Upper lobe of left lung (tissue), 6 donors: ENCODE measurements at places on chromosomes 12 and 14. TPM values are rescaled to one million over a fixed set of nuclear protein-coding genes. Genes with fewer than 3 reads are reported as not detected.

GRCh38 chr12:22535478-22535877 lies 8.9 kb downstream of the C2CD5 start:
- DNase-seq: no peak

The TRIM9 gene
- 0.54 TPM for total RNA-seq

DNA sequence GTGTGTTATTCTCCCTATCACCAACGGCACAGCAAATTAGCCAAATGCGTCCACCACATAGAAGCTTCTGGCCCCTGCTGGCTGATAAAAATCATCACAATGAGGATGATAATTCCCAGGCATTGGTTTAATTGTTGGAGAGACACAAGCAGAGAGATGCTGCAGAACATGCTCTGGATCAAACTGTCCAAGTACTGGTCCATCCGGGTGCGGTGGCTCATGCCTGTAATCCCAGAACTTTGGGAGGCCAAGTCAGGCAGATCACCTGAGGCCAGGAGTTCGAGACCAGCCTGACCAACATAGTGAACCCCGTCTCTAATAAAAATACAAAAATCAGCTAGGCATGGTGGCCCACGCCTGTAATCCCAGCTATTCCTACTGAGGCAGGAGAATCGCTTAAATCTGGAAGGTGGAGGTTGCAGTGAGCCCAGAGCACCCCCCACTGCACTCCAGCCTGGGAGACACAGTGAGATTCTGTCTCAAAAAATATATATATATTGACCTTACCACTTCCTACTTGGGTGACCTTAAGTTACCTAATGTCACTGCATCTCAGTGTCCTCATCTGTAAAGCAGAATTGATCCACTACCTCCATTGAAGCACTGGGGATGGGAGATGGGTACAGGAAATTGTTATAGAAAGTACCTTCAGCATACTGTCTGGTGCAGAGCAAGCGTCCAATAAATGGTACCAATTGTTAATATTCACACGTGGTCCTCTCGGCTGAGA lies 83.7 kb upstream of the EGLN3 start:
- DNase-seq: no peak

DNA sequence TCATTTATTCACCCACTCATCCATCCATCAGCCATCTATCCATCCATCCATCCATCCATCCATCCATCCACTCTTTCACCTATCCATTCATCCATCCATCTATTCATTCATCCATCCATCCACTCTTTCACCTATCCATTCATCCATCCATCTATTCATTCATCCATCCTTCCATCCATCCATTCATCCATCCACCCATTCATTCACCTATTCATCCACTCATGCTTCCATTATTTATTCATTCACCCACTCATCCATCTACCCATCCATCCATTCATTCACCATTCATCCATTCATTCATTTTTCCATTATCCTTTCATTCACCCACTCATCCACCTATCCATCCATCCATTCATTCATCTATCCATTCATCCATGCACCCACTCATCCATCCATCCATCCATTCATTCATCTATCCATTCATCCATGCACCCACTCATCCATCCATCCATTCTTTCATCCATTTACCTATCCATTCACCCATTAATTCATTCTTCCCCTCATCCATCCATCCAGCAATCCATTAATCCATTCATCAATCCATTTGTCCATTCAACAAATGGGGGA lies 360.9 kb downstream of the ADGRD1 start:
- DNase-seq: no peak

The RIN3 gene
- total RNA-seq: 19.0 TPM

DNA sequence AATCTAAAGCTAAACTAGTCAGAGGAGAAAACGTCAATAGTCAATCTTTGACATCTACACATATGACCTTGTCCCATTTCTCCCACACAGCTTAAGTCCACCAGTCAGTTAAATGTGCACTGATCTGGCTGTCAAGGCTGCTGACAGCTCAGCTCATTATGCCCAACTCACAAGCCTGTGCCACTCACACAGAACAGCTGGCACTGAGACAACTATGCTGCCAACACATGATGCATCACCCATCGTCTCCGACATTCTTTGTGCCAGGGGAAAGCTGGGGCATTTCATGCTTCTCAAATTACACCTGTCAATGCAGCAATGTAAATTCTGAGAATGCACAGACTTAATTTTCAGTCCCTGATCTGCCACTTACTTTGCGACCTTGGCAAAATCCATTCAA lies 25.3 kb downstream of the GNS start:
- DNase-seq: no peak

DNA sequence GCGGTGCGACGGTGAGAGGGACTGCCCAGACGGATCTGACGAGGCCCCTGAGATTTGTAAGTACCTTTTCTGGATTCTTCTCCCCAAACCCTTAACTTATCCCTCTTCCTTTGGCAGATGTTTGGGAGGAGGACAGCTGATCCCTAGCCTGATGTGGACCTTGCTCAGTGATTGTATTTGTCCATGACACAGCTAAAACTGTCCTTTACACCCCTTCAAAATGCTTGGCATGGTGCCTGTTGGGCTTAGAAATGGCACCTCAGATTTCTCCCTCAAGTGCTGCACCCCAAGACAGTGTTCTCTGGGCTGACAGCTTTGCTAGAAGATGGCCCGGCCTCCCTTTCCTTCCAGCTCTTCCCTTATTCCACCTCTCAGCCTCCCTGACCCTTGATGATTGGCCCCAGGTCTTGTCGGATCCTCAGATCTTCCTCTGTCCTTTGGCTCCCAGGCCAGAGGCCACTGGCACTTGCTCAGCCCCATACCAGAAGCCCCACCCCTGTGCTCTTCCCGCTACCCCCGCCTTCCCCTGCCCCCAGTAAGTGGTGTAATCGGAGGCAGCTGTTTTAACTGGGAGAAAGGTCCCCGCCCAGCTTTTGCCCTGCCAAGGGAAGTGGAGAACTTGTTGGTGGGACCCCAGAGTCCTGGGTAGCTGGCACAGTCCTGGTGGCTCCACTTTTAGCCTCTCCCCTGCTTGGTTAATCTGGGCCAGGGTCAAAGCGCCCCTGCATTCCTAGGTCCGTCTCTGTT lies 8.7 kb downstream of the LRP1-AS start:
- DNase-seq: peak; percentile 75
